ENCODE measurements at places on chromosomes 5 and 9. TPM values are rescaled to one million over a fixed set of nuclear protein-coding genes. Genes with fewer than 3 reads are reported as not detected.

PCDHB10 gene
- 1.0 TPM for total RNA-seq

SMIM23 gene
- not detected for total RNA-seq

FCN1 gene
- not detected for total RNA-seq

SLC36A2 gene
- not detected for total RNA-seq

BDP1 gene
- 24.8 TPM for total RNA-seq

PRELID1 gene
- 80.0 TPM for total RNA-seq

SLC34A1 gene
- not detected for total RNA-seq

All from dermis lymphatic vessel endothelial cell (primary cell).